ENCODE measurements at places on chromosomes 1 and 21. TPM values are rescaled to one million over a fixed set of nuclear protein-coding genes. Genes with fewer than 3 reads are reported as not detected.

Gene LCE1E
- total RNA-seq, result not detected

Gene CD1B
- not detected for total RNA-seq

Gene SPRR5
- not detected for total RNA-seq

Gene ERVH48-1
- not detected for total RNA-seq

Gene GPBP1L1
- total RNA-seq, result 94.7 TPM

Gene RPTN
- total RNA-seq, result not detected

Gene RAB3B
- 20.4 TPM for total RNA-seq

Gene SH2D2A
- 0.61 TPM for total RNA-seq

Gene KLHL17
- total RNA-seq, result 6.3 TPM

Gene FCRLA
- total RNA-seq, result 0.12 TPM

Gene LCE2B
- not detected for total RNA-seq

Gene CELA3B
- not detected for total RNA-seq

Gene KNCN
- total RNA-seq, result not detected

Gene OPTC
- not detected for total RNA-seq

Gene ITGB2
- 3.4 TPM for total RNA-seq

Gene PDE4DIP
- 288 TPM for total RNA-seq

Gene PLCH2
- total RNA-seq, result 0.65 TPM

Gene PEAR1
- total RNA-seq, result 5.0 TPM

Gene ATP1A2
- not detected for total RNA-seq

Gene RIMS3
- 0.36 TPM for total RNA-seq

Gene HES3
- not detected for total RNA-seq

Gene TAS1R1
- total RNA-seq, result 0.49 TPM

Gene ITLN2
- not detected for total RNA-seq

Gene NRDC
- total RNA-seq, result 61.7 TPM

Gene BSDC1
- total RNA-seq, result 79.3 TPM

Gene CLIC4
- 491 TPM for total RNA-seq

Gene TNNT2
- not detected for total RNA-seq

Gene MROH9
- total RNA-seq, result 0.36 TPM

Gene TPRG1L
- 17.8 TPM for total RNA-seq

Gene KRTAP6-2
- not detected for total RNA-seq

Gene USH2A
- total RNA-seq, result under 0.01 TPM

Gene NUF2
- 0.97 TPM for total RNA-seq

Gene TDRD5
- not detected for total RNA-seq

Gene RAB29
- 37.2 TPM for total RNA-seq

Gene EFNA1
- not detected for total RNA-seq

Gene L1TD1
- total RNA-seq, result 0.97 TPM

Gene CFHR4
- not detected for total RNA-seq

Gene GBP2
- 29.0 TPM for total RNA-seq

Gene PKP1
- total RNA-seq, result 0.24 TPM

Gene GRHL3
- total RNA-seq, result not detected

Gene CRP
- total RNA-seq, result not detected

Gene ADAM30
- not detected for total RNA-seq

Gene HSD3B2
- total RNA-seq, result not detected

Gene FMO1
- total RNA-seq, result 5.8 TPM

Gene FAM177B
- total RNA-seq, result not detected

Gene TFF2
- total RNA-seq, result not detected

Gene CD1E
- total RNA-seq, result not detected

Gene TOR1AIP2
- total RNA-seq, result 133 TPM

Gene THEMIS2
- total RNA-seq, result 9.7 TPM

Gene SVBP
- 15.7 TPM for total RNA-seq

All from hair follicle dermal papilla cell (primary cell).